Right cardiac atrium (tissue), 5 donors: ENCODE measurements at places on chromosomes 1 and 21. TPM values are rescaled to one million over a fixed set of nuclear protein-coding genes. Genes with fewer than 3 reads are reported as not detected.

DNA sequence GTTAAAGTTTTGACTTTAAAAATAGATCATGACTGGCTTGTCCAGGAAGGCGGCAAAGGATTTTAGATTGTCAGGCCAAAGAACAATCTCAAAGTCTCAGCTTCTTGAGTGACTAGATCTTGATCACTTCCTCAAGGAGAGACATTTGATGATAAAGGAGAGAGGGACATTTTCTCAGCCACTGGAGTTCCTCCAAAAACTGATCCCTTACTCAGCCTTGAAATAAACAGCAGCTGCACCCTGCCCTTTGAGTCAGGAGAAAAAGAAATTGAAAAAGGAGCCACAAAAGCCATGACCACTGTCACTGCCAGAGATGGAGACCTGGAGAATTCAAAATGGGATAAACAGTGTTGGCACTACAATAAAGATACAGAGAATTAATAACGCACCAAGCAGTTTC, 288.4 kb upstream of the PRMT6 start:
- no peak for DNase-seq

GRCh38 chr1:227756172-227756959, 21.1 kb downstream of the SNAP47 start:
- DNase-seq: no peak

GRCh38 chr21:35197992-35198431, 148.9 kb upstream of the RUNX1 start:
- DNase-seq: no peak

DNA sequence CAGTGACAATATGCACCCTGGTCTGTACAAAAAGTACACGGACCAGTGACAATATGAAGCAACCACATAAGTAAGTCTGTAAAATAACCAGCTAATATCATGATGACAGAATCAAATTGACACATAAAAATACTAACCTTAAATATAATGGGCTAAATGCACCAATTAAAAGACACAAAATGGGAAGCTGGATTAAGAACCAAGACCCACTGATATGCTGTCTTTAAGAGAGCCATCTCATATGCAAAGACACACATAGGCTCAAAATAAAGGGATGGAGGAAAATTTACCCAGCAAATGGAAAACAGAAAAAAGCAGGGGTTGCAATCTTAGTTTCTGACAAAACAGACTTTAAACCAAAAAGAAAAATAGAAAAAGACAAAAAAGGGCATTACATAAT, 70.4 kb upstream of the VCAM1 start:
- no peak for DNase-seq

ARHGAP30 gene
- total RNA-seq: 5.0 TPM

PRUNE1 gene
- total RNA-seq: 52.1 TPM
